Stimulated activated CD4-positive, alpha-beta T cell treated with anti-CD3 and anti-CD28 coated beads, Interleukin-1b, Interleukin-23, amount 100 ng/mL, for 48 hours (primary cell): ENCODE measurements at places on chromosomes 4 and X.

DNA sequence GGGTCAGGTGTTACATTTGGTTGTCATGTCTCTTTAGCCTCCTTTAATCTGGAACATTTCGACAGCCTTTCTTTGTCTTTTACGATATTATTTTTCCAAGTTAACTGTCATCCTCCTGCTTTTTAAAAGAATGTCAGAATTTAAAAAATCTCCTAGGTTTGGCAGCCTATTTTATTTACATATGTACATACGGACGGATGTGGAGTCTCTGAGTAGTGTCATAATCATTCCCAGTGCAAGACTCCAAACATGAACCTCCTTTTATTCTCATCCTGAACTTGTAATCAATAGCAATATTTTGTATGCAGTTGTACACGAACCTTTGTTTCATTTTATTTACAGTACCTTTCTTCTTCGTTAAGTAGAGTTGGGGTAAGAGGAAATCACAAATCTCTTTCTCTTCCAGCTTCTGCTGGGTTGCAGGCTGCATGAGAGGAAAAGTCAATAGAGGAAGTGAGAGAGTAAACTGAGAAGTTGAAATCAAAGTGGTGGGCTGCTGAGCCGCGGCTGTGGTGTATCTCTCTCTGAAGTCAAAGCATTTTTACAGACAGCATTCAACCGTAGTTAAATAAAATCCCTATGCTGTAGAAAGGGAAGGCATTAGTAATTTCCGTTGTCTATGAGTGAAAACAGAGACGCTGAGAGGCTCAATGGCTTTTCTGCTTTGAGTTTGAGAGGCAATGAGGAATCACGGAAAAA, 53.9 kb upstream of the RPS6KA3 start:
- no peak for DNase-seq

GRCh38 chrX:81779701-81780100, 577.8 kb downstream of the SH3BGRL start:
- no peak for DNase-seq

- no peak for DNase-seq
Measured at GRCh38 chr4:27100713-27101112, 240.1 kb downstream of the STIM2 start.

GRCh38 chrX:27466051-27466450, 2.9 kb upstream of the PPP4R3C start:
- no peak for DNase-seq
